ENCODE measurements at places on chromosomes 1 and 21.

GRCh38 chr1:205582471-205583291, 49.1 kb downstream of the ELK4 start:
- DNase-seq = no peak

DNA sequence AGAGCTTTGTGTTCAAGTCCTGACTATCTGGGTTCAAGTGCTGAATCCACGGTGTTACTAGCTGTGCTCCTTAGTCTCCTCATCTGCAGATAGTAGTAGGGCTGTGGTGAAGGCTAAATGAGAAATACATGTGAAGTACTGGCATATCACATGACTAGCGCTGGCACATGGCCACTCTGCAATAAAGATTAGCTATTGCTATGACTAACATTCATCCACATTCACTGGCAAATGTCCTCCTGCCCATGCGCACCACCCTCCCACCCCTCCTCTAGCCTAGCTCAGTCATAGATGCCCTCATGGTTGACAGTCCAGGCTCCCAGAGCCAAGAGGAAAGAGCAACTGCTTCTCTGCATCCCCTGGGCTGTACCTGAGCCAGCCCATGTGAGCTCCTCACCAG, 8.5 kb upstream of the COL8A2 start:
- peak; percentile 49 for DNase-seq

DNA sequence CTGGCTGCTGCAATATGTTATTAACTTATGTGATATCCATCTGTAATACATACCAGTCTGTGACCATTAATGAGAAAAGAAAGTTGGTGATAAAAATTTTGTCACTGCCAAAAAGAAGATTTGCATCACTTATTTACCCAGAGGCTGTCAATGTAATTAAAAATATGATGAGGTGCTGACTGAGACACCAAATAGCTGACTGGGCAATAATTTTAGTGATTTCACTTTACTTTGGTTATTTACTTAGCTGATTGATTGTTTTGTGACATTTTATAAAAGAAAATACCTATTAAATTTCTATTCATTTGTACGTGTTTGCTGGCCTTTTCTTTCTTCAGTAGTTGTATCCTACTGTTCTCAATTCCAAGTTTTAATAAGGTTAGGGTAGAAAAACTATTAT, 139.2 kb downstream of the HLX start:
- DNase-seq = no peak

DNA sequence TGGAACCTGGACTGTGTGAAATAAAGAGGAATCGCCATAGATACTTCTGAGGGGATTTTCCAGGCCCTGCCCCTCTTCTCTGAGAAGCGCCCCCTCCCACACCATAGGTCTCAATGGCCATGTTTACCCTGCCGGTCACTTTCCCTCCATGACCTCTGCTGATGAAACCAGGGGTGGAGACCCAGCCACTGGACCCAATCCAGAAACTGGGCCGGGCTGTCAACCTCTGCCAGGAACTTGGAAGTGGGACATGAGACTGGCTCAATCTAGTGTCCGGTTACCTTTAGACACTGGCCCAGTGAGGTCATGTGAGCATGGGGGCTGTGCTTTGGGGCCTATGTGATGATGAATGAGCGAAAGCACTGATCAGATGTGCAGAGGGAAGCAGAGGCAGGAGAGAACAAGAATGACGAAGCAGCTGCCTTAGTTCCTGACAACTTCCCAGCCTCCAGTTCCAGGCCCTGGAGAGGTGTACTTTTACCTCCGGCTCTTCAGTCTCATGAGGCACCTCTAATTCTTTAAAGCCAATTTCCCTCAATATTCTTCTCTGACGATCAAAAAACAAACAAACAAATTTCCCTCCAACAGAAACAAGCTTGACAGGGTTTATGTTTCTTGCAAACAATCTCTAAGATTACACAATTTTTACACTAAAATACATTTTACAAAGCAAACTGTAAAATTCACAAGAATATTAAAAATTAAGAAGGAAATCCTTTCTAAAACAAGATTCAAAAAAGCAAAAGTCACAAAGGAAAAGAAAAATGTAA, 4.9 kb downstream of the ASAP3 start:
- peak; percentile 48 for DNase-seq

DNA sequence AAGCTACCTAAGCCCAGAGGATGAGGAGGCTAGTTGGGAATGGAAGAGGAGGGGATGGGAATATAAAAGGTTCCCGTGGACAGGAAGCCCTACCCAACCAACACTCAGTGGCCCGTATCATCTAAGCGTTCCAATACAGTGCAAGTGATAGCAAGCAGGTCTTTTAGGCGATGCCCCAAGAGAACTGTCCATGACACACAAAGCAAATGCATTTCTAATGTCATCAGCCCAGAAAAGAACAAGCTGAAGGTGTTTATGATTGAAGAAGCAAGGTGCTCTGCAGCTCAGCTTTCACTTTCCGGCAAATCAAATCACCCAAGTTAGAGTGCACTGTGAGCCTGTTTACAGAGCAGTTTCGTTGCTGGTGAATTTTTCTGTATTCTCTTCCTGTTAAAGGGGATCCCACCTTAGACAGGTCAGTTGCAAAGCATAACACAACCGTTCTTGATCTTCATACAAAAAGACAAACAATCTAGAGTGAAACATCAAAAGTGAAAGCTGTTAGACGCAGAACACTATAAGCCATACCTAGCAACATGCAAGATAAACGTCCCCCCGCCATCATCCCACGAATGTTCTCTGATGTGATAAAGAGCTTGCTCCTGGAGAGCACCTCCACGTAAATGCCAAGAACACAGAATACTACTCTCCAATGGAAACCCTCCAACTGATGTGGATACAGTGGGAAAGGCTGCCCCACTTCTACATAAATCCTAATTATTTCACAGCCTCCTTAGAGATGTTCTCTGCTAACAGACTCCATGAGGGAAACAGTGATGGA, 54.0 kb downstream of the PGBD5 start:
- no peak for DNase-seq

DNA sequence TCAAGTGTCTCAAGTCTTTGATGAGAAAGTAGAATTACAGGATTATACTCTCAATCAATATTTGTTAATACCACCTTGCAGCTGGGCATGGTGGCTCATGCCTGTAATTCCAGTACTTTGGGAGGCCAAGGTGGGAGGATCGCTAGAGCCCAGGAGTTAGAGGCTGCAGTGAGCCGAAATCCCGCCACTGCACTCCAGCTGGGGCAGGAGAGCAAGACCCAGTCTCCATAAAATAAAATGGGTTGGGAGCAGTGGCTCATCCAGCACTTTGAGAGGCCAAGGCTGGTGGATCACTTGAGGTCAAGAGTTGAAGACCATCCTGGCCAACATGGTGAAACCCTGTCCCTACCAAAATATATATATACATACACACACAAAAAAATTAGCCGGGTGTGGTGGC, 1.2 kb upstream of the NCMAP start:
- DNase-seq = no peak

DNA sequence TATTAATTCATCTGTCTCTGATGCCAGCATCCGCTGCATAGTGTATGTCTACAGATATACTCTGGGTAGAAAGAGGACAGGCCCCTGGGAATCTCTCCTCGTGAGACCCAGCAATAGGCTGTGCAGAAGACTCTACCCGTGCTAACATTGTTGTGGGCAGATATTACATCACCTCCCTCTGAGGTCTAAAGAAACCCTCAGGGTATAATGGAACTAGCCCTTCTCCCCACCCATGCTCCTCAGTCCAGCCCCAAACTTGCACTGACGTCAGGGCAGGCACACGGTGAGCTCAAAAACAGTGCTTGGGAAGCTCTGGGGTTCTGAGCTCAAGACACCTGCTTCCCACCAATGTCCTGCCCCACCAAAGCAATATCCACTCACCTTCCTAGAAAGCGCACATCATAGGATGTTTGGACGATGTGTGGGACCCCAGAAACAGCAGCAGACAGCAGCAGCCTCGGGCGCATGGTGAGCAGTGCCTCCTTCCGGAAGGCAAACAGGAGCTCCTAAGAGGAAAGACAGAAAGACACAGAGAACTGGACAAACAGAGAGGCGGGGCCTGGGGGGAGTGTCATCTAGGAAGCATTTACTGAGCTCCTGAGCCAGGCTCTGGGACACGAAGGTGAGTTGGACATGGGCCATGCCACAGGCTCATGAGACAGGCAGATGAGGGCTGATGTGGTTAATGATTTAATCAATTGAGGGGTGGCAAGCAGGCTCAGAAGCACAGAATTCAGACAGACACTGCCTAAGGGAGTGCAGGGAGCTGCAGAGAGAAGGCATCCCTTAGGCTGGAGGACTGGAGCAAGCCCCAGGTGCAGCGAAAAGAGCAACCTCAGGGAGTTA, 4.8 kb downstream of the OVGP1 start:
- DNase-seq = no peak

Measured in HTR-8/SVneo (cell line).